ENCODE measurements at places on chromosomes 16 and 17. TPM values are rescaled to one million over a fixed set of nuclear protein-coding genes. Genes with fewer than 3 reads are reported as not detected.

- no peak for DNase-seq
Observed at GRCh38 chr17:65261152-65261551, 124.0 kb downstream of the RGS9 start.

- DNase-seq: peak; percentile 71
Observed at GRCh38 chr17:15502369-15503112, 35.1 kb upstream of the CDRT4 start.

- no peak for DNase-seq
Observed at GRCh38 chr17:61209525-61209924, 190.1 kb upstream of the TBX2 start.

DNA sequence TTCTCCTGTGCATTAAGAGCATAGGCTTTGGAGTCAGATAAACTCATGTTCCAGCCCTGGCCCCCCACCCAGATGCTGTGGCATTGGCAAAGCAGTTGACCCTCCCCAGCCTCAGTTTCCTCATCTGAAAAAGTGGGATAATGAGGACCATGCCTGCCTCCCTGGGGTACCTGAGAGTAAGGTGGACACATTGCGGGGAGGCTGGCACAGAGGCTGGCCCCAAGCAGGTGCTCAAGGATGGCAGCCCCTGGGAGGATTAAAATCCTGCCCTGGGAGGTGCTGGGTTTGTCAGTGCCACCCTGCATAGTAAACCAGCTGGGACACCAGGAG is 11.8 kb downstream of the ENPP7 start:
- no peak for DNase-seq

GRCh38 chr17:31679667-31680066 is 179.4 kb downstream of the COPRS start:
- no peak for DNase-seq

GRCh38 chr16:21989751-21990150 is 11.2 kb downstream of the PDZD9 start:
- no peak for DNase-seq

GRCh38 chr17:73401911-73402310 is 90.1 kb upstream of the CDC42EP4 start:
- no peak for DNase-seq

DNA sequence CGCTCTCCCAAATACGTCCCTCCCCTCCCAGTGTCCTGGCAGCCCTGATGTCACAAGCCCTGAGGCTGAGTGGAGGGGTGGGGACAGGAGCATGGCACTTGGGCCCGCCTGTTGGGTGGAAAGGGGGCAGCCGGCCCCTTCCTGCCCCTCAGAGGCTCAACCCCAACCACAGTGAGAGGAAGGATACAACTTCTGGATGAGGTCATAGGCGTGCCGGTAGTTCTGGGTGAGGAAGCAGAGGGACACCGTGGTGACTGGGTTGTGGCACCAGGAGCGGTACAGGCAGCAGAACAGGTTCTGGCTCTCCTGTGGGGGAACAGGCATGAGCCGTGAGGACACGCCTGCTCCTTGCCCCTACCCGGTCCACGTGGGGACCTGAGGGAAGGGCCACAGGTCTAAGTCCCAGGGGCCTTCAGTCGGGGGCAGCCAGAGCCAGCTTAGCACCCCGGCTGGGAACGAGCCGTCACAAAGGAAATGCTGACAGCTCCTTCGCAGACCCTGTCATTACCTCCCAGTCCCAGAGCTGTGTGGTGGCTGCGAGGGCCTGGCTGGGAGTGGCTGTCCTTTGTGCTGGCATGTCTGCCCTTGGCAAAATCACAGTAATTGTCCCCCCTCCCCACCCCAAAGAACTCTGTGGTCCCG is 11.2 kb upstream of the MTSS2 start:
- no peak for DNase-seq

DNA sequence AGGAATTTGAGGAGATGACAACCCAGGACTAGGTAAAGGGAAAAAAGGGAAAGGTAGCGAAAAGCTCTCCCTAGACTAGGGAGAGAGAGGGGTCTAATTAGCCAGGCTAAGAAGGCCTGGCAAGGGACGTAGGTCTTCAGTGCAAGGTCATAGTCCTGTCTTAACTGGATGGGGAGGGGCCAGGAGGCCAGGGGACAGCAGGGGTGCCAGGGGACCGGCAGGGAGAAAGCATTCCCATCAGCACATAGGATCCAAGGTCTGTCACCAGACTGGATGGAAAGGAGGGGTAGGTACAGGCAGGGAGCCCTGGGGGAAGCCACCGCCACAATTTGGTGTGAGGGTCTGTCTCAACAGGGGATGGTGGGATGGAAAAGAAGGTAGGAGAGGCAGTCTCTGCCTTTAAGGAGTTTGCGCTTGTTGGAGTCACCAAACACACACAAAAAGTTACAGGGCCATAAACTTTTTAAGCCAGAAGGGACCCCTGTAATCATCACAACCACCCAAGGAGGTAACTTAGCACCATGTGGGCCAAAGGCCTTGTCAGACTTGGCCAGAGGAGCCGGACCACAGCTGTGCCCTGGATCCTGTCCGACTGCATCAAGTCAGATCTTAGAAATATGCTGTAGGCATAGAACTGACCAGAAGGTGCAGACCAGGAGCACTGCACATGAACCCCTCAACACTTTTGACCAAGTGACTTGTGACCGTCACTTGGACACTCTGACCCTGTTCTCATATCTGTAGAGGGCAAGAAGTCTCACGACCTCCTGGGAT is 10.0 kb downstream of the AXIN2 start:
- no peak for DNase-seq

- no peak for DNase-seq
Observed at GRCh38 chr16:88308441-88309173, 74.2 kb upstream of the ZNF469 start.

DNA sequence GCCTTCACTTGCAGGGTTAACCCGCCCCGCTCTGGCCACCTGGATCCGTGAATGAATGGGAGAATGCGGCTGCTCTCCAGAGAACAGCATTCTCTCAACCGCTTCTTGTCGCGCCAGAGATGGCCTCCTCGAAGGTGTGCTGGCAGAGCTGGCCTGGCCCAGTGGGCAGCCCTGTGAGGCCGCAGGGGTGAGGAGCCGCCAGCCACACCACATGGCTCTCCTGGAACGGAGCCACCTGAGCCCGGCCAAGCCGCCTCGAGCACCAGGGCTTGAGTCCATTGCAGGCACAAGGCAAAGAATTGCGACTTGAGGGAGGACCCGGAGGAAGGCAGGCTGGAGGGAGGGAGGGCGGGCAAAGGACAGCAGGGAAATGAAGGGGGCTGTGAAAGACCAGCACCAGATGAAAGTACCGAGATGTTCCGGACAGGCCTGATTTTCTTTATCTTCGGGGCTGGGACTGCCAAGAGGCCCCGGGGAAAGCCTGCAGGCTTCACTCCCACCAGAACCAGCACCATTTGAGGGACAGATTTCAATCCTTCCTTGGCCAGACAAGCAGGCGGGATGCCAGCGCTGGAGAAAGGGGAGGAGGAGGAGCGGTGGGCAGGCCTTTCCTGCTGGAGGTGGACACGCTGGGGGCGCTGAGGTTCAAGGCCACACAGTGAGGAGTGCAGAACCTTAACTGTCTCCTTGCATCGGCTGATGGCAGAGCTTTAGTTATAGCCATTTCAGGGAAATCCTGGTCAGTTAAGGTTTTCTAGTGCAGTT is 69.4 kb downstream of the MRC2 start:
- no peak for DNase-seq

Gene SDR42E2
- 0.27 TPM for total RNA-seq

Gene PRR35
- total RNA-seq: not detected

Gene SLC5A2
- 0.67 TPM for total RNA-seq

Gene WFIKKN2
- not detected for total RNA-seq

Gene MYH2
- total RNA-seq: not detected

Gene HBA2
- total RNA-seq: 217 TPM
